T-cell (primary cell): ENCODE measurements at places on chromosomes 13 and 19.

DNA sequence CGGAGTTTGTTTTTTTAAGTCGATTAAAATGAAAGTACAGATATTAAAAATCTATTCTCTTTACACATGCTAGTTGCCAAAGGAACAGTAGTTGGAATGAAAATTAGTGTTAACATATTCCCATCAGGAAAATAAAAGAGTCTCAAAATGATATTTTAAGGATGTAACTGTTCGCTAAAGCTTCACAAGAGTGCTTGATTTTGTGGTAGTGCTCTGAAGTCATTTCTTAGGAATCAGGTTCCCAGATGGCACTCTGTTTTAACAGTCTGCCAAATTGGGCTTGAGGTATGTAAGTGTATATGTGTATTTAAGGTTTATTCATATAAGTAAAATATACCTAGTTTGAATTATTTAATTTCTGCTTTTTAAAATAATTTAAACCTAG, 128.8 kb downstream of the LMO7 start:
- no peak overlapping the region for H3K4me3 ChIP-seq
- DNase-seq, result no peak
- no peak overlapping the region for H3K27ac ChIP-seq
- H3K36me3 ChIP-seq, result no peaks in the 10 kb centered on the region
- H3K4me1 ChIP-seq, result peaks cover 5% of the 10 kb centered on the region

- H3K27ac ChIP-seq, result peak overlapping the region; percentile 94
- no peak for DNase-seq
- H3K4me3 ChIP-seq, result peak overlapping the region; percentile 39
These were observed 34.3 kb downstream of the ELF1 start for GRCh38 chr13:40984668-40985366.

- no peak overlapping the region for H3K27ac ChIP-seq
- H3K27me3 ChIP-seq, result peaks cover 11% of the 10 kb centered on the region
- no peaks in the 10 kb centered on the region for H3K4me1 ChIP-seq
- H3K36me3 ChIP-seq, result no peaks in the 10 kb centered on the region
- H3K4me3 ChIP-seq, result no peak overlapping the region
These were observed 29.1 kb upstream of the TSC22D1 start for GRCh38 chr13:44605275-44605674.

- no peak overlapping the region for H3K4me3 ChIP-seq
- no peaks in the 10 kb centered on the region for H3K36me3 ChIP-seq
- no peaks in the 10 kb centered on the region for H3K27me3 ChIP-seq
These were observed 1.3 kb upstream of the SIGLEC10 start for GRCh38 chr19:51418707-51419106.

DNA sequence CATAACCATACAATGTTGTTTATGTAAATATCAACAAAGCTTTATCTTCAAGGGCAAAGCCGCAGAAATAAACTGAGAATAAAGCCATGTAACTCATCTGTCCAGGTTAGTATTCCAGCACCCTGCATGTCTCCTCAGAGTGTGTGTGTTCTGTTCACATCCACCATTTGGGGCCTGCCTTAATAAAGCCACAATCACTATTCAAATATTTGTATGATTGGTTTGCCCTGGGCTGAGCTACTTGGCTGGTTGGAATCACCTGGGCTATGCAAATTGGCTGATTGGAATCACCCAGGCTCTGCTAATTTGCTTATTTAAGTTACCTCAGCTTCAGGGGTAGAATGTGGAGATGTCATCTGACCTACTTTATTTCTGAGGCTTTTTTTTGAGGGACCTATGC, 42.4 kb upstream of the ZNF737 start:
- H3K27me3 ChIP-seq, result no peaks in the 10 kb centered on the region
- peaks cover 3% of the 10 kb centered on the region for H3K4me1 ChIP-seq
- no peak for DNase-seq

DNA sequence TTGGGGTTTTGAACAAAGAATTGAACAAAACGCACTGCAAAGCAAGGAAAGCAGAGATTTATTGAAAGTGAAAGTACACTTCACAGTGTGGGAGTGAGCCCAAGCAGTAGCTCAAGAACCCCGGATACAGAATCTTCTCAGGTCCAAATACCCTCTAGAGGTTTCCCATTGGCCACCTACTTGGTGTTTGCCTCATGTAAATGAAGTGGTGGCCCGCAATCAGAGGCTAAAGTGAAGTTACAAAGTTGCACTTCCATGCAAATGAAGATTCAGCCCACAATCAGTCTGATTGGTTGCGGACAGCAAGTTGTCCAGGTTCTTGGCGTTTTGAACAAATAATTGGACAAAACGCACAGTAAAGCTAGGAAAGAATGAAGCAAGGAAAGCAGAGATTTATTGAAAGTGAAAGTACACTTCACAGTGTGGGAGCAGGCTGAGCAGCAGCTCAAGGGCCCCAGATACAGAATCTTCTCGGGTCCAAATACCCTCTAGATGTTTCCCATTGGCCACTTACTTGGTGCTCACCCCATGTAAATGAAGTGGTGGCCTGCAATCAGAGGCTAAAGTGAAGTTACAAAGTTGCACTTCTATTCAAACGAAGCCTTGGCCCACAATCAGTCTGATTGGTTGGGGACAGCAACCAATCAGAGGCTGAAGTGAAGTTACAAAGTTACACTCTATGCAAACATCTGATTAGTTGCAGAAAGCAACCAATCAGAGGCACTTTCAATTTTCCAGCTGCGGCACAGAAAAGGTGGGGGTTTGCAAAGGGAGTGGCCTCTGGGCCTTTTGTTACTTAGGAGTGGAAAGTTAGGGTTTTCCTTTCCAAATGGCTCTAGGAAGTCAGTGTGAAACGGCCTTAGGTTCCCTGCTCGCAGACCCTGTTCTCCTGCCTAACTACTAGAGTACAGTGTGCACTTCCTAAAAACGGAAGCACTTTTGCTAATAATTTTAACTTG, 4.8 kb upstream of the TM9SF2 start:
- H3K4me1 ChIP-seq, result peaks cover 30% of the 10 kb centered on the region
- H3K27ac ChIP-seq, result peak overlapping the region; percentile 93
- H3K4me3 ChIP-seq, result peak overlapping the region; percentile 63
- peak; percentile 55 for DNase-seq
- H3K36me3 ChIP-seq, result peaks cover 6% of the 10 kb centered on the region

GRCh38 chr13:94583926-94584325, 12.0 kb downstream of the TGDS start:
- peaks cover 62% of the 10 kb centered on the region for H3K36me3 ChIP-seq
- H3K27ac ChIP-seq, result no peak overlapping the region
- no peaks in the 10 kb centered on the region for H3K4me1 ChIP-seq
- DNase-seq, result no peak
- no peaks in the 10 kb centered on the region for H3K27me3 ChIP-seq
- H3K4me3 ChIP-seq, result no peak overlapping the region

DNA sequence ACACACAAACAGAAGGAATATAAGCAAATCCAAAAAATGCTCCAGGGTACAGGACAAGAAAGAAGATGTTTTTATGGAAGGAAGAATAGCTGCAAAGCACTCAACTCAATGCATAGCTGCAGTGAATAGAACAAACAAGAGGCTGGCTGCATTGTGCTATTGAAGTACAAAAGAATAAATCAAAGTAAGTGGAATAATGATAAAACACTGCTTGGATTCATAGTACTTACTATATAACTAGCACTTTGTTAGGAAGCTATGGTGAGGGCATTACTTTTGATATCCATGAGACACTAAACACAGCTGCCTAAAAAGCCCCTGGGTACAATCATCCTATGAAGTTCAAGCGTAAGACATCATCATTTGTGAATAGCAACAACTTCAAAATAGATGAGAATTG, 350.1 kb downstream of the PCDH9 start:
- H3K4me3 ChIP-seq, result no peak overlapping the region
- H3K4me1 ChIP-seq, result no peaks in the 10 kb centered on the region
- no peaks in the 10 kb centered on the region for H3K36me3 ChIP-seq
- no peaks in the 10 kb centered on the region for H3K27me3 ChIP-seq

DNA sequence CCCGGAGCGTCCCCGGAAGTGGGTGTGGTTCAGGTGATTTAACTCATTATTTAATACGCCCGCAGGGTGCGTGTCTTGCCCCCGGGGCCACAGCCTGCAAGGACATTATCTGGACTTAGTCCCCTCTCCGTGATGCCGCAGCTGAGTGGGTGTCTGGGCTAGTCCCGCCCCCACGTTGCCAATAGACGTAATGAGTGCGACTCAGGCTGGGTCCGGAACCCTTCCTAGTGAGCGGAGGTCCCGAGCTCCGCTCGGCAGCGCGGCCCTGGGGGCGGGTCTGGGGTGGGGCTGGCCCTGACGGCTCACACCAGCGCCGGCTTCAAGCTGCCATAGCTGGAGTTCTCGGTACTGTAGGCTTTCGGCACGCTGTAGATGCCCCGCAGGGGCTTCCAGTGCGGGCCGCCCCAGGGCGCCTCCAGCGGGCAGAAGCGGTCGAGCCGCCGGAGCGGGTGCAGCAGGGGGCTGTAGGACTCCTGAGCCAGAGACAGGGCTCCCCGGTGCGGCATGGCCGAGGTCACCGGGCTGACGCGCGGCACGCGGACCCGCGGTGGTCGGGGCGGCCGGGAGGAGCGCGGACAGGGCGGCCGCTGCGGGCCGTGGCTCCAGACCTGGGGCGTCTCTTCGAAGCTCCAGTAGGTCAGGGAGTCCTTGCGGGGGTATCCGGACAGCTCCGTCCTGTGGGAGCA, 918 bp upstream of the LHB start:
- H3K36me3 ChIP-seq, result peaks cover 5% of the 10 kb centered on the region
- peaks cover 15% of the 10 kb centered on the region for H3K27me3 ChIP-seq
- H3K4me1 ChIP-seq, result peaks cover 7% of the 10 kb centered on the region
- H3K4me3 ChIP-seq, result peak overlapping the region; percentile 68

- no peaks in the 10 kb centered on the region for H3K27me3 ChIP-seq
- peaks cover 44% of the 10 kb centered on the region for H3K4me1 ChIP-seq
- no peak overlapping the region for H3K27ac ChIP-seq
- no peak for DNase-seq
- peaks cover 6% of the 10 kb centered on the region for H3K36me3 ChIP-seq
These were observed 1.9 kb downstream of the KDM4B start for GRCh38 chr19:4970558-4971423.

DNA sequence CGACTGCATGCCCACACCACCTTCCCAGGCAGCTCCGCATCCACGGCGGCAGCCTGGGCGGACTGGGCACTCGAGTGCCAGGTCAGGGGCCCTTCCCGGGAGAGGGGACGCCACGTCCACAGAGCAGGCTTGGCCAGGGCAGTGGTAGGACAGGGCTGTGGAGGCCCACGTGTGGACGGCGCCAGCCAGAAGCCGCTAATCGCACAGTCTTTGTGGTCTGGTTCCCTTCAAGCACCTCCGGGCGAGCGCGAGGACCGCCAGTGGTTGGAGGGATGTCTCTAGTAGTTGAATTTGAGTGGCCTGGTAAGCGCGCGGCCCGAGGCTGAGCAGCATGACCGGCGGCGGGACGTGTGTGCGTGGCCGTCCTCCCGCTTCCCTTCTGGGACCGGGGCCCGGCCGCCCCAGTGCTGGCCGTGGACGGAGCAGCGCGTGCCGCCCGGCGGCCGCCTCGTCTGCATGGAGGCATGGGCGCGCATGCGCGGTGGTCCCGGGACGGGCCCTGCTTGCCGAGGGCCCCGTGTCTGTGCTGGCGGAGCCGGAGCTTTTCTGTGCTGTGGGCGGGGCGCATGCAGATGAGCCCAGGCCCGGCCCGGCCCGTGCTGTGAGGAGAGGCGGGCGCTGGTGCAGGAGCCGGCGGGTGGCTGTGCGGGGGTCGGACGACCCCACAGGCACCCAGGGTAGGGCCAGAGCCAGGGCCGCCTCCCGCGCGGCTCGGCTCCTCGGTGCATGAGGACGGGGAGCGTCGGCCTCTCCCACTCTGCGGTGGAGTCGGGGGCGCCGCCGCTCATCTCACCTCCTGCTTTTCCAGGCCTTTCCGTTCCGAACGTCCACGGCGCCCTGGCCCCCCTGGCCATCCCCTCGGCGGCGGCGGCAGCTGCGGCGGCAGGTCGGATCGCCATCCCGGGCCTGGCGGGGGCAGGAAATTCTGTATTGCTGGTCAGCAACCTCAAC, 8.6 kb downstream of the PTBP1 start:
- DNase-seq, result no peak
- H3K27ac ChIP-seq, result no peak overlapping the region
- peaks cover 33% of the 10 kb centered on the region for H3K4me1 ChIP-seq

- no peaks in the 10 kb centered on the region for H3K4me1 ChIP-seq
- no peaks in the 10 kb centered on the region for H3K36me3 ChIP-seq
- H3K27ac ChIP-seq, result no peak overlapping the region
- no peak overlapping the region for H3K4me3 ChIP-seq
- peak; percentile 73 for DNase-seq
These were observed 30.2 kb downstream of the CYP2F1 start for GRCh38 chr19:41144403-41144802.

DNA sequence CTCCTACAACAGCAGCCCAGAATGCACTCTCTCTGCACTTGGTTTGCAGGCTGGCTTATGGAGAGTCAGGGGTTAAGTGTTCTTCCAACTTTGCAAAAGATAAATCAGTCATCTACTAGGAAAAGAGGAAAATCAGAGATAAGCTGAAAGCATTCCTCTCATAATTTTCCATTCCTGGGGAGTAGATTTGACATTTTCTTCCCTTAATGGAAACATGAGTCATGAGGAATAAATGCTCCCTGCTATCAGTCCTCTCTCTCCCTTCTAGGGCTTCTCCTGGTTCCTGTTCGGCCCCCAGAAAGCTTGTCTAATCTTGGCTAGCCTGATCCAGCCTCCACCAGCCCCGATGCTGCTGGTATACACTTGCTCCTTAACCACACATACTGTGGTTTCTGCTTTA, 28.4 kb upstream of the ENOX1 start:
- no peak overlapping the region for H3K27ac ChIP-seq
- no peak overlapping the region for H3K4me3 ChIP-seq
- no peak for DNase-seq
- no peaks in the 10 kb centered on the region for H3K27me3 ChIP-seq
- no peaks in the 10 kb centered on the region for H3K36me3 ChIP-seq

DNA sequence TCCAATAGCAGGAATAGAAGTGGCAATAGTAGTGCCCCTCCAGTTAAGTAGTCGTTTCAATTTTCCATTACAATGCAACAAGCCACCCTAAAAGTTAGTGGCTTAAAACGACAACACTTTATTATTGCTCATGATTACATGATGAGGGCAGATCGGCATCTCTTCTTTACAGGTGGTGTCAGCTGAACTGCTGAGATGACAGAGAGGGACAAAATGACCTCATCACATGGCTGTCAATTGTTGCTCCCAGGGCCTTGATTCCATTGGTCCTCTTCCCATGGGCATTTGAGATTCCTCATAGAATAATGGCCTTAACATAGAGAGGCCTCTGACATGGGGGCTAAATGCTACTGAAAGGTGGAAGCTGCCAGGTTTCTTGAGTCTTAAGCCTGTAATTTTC, 679.8 kb upstream of the KLHL1 start:
- no peaks in the 10 kb centered on the region for H3K36me3 ChIP-seq
- no peaks in the 10 kb centered on the region for H3K27me3 ChIP-seq
- H3K27ac ChIP-seq, result no peak overlapping the region
- no peak overlapping the region for H3K4me3 ChIP-seq
- no peak for DNase-seq
